Cortex of kidney (tissue), 1 donor: ENCODE measurements at places on chromosomes 7 and 10.

DNA sequence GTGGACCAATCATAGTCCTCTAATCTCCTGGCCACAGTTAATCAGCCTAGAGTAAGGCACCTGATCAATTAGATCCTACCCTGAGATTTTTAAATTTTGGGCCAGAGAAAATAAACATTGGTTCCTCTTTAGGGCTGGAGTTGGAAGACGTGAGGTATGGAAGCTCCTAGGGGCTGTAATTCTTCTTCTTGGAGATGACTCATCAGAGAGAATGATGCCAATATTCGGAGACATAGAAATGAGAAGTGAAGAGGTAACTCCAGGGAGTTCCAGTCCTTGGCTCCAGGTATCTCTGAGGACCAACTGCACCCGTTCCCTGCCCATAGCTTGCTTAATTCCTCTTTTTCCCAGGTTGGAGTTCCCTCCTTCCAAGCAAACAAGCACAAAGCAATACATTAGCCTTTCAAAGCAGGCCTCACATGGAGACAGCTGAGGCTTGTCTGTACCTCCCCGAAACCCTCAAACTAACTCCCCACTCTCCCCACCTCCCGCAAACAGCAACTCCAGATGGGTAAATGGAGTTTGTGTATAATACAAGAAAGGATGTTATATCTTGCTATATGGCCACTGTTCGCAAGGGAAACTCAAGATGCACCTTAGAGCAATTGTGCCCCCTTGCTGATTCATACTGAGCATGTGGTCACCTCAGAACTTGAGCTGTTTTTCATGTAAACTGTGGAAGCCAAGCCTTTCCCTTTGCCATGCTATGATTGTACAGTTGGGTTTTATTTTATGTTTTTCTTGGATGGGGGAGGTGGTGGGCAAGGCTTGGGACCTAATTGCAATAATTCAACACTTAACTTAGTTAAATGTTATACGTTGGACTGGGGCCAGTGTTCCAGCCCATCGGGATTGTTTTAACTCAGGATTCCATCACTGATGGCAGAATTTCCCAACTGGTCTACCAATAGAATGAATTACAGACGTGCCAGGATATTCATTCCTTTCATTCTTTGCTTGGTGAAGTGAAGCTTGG, 29.3 kb downstream of the PIK3AP1 start:
- DNase-seq, result no peak

- DNase-seq, result no peak
These were observed 12.8 kb upstream of the CRHR2 start for GRCh38 chr7:30694774-30695721.

GRCh38 chr10:119754085-119754484, 28.2 kb downstream of the INPP5F start:
- DNase-seq, result no peak

GRCh38 chr10:122140941-122141623, 130.0 kb upstream of the BTBD16 start:
- DNase-seq, result no peak

GRCh38 chr10:52965938-52966401, 193.4 kb upstream of the MBL2 start:
- DNase-seq, result no peak

DNA sequence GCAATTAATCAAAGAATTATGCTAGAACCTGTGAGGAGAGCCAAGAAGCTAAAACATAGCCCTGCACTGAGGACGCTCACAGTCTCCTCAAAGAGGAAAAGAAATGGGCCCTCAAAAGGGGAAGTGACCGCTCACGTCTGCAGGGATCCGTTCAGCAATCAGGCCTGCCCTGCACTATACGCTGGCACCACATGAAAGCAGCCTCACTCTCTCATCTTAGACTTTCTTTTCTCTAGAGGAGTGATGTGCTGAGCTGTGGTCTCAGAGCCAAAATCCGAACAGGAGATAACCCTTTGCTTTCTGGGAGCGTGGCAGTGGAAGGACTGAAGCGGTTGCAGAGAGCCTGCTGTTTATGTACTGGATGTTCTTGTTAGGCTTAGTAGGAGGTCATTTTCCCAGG, 6.3 kb upstream of the IL2RA start:
- no peak for DNase-seq

GRCh38 chr7:158321056-158321700, 266.4 kb downstream of the PTPRN2 start:
- no peak for DNase-seq

DNA sequence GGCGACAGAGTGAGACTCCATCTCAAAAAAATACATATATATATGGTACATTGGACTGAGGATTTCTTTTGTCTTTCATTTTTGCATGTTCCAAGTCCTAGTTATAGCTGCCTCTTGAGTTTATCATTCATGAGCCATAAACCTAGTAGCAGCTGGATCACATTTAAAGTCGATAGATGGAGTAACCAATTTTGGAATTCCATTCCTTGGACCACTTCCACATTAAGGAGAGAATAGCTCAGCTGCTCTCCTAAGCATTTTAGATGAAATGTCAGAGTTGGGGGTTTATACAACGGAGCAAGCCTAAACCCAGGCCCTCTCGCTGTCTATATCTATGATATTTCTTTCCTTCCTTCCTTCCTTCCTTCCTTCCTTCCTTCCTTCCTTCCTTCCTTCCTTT, 141.2 kb downstream of the LYZL1 start:
- DNase-seq, result no peak
